ENCODE measurements at places on chromosomes 5 and 9.

- DNase-seq = no peak
Observed at GRCh38 chr9:121321016-121321503, 49.0 kb downstream of the STOM start.

- peak; percentile 26 for DNase-seq
Observed at GRCh38 chr9:120394058-120394669, 185.8 kb downstream of the CDK5RAP2 start.

- DNase-seq = no peak
Observed at GRCh38 chr5:81469676-81470075, 75.7 kb upstream of the ACOT12 start.

GRCh38 chr5:23466401-23466912 lies 41.0 kb upstream of the PRDM9 start:
- DNase-seq = peak; percentile 38

- DNase-seq = no peak
Observed at GRCh38 chr5:65913519-65913918, 12.9 kb upstream of the ERBIN start.

GRCh38 chr9:124286292-124286931 lies 28.7 kb downstream of the NEK6 start:
- no peak for DNase-seq
